ENCODE measurements at places on chromosomes 4 and X.

- DNase-seq = no peak
These were observed 8.8 kb downstream of the BBS7 start for GRCh38 chr4:121861426-121861825.

GRCh38 chr4:173171987-173172386 lies 3.4 kb downstream of the GALNT7 start:
- DNase-seq = no peak

DNA sequence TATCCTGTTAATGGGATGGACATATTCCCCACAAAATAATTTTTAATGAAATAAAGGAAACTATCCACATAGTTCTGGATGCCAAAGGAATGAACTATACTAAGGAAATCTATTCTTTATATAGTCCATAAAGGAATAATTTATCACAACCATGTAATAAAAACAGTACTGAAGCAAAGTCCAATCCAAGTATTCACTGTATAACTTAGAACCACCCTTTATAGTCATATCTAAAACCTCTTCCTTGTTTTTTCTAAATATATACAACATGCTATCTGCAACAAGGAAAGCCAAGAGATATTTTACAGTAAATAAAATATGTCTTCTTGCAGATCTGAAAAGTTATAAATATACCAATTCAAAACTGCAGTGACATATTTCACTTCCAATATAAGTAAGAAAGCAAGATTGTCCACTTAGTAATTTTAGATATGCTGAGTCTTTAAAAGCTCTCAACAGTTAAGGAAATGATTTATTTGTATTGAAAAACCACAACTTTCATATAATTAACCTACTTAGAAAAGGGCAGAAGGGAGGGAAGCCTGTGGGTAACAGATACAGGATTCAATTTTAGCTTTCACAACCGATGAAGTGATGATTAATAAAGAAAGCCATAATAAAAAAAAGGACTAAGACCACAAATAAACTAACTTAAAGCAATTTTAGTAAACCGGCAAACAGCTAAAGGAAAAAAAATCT lies 8.0 kb downstream of the NR3C2 start:
- no peak for DNase-seq

- no peak for DNase-seq
These were observed 161.7 kb downstream of the BTC start for GRCh38 chr4:74632634-74633033.

DNA sequence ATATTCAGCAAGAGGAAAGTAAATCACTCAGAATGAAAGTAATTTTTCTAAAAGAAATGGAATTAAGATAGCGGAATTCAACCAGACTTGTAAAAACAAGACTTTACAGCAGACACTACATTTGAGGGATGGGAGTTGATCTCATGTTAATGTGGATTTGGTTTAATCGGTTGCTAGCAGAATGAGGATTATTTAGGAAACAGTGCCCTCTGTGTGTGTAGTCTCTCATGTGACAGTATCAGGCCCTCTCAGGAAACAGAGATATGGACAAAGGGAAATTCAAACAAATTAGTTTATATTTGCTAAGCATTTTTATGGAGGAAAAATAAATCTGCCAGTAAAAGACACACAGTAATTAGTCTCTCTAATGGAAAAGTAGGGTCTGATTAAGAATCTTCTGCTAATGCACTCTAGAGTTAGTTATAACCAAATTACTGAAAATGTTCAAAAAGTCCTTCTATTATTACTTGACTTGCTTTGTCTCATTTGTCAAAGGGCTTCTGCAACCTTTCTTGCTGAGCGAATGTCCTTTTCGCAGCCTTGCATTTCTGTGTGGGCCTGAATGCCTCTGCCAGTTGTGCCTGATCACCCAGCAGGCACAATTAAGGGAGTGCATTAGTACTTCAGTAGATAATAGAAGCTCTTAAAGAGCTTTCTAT lies 1282.3 kb upstream of the TENM3 start:
- DNase-seq = no peak

GRCh38 chr4:124717101-124717500 lies 4.6 kb upstream of the ANKRD50 start:
- DNase-seq = no peak

DNA sequence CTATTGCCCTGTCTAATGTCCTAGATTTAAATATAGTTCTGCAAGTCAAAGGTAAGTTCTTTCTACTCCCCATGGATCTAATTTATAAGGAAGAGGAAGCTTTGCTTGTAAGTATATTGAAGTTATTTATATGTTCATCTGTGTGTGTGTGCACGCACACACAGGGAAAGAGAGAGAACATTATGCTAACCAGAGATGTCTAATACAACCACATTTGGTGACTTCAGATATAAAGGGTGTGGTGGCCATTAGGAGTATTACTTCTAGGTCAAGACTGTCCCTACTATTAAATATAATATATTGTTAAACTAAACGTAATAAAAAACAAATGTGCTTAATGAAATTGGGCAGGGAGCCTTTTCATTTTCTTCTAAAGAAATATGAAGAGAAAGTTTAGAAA lies 4.1 kb downstream of the DCK start:
- no peak for DNase-seq

GRCh38 chr4:102343964-102344519 lies 1.2 kb downstream of the SLC39A8 start:
- no peak for DNase-seq

DNA sequence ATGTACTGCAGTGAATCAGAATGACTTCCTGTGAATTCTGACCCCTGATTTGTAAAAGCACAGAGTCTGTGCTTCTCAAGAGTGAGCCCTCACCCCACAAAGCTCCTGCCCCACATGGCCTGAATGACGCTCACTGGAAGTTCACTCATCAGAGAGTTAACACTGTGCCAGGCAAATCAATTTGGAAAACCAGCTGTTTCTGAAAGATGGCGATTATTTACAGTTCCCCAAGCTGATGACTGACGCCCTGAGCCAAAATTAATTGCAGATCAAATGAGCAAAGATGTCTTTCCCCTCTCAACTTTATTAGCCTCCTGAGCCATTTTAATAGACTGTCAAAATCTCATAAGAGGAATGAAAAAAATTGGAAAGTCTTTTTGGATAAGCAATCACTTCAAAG lies 118.0 kb downstream of the SLC2A9 start:
- DNase-seq = no peak

GRCh38 chr4:63214076-63214475 lies 1195.2 kb downstream of the TECRL start:
- no peak for DNase-seq

DNA sequence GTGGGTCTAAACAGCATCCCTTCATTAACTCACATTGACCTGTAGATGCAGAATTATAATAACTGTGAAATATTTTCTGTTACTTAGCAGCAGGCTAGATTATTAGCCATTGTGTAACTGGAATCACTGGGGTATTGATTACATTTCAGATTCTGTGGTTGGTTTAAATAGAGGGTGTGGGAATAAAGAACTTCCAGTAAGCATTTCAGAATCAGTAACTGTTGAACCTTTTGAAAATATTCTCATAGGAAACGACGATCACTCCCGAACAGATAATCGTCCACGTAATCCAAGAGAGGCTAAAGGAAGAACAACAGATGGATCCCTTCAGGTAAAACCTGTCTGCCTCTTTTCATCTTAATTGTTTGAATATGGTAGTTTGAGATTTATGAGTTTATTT lies 33.6 kb downstream of the FMR1 start:
- DNase-seq = no peak
